ENCODE measurements at places on chromosomes 12 and 14. TPM values are rescaled to one million over a fixed set of nuclear protein-coding genes. Genes with fewer than 3 reads are reported as not detected.
A peak's percentile ranks its signal among the peaks of the same experiment; 100 is the strongest.

SERPINA10 gene
- total RNA-seq: not detected

PLA2G1B gene
- 2.5 TPM for total RNA-seq

FLRT2 gene
- 0.03 TPM for total RNA-seq

COPS7A gene
- 48.4 TPM for total RNA-seq

PFDN5 gene
- total RNA-seq: 322 TPM

ARPC3 gene
- 283 TPM for total RNA-seq

HCAR1 gene
- total RNA-seq: 0.05 TPM

SERPINA12 gene
- not detected for total RNA-seq

PZP gene
- total RNA-seq: not detected

- DNase-seq: no peak
- no peaks in the 10 kb centered on the region for H3K4me1 ChIP-seq
- no peaks in the 10 kb centered on the region for H3K36me3 ChIP-seq
- 0 out of 2 replicates have a peak, but pooled peaks cover 1% of the 10 kb centered on the region for H3K27me3 ChIP-seq
- no peak overlapping the region for H3K4me3 ChIP-seq
These were observed 61.7 kb downstream of the EMP1 start for GRCh38 chr12:13258197-13258596.

GRCh38 chr14:80955416-80955941 lies at the start of gene TSHR:
Gene TSHR (plus strand): TSS chr14:80955621. CDS start chr14:80955681, 60 bp downstream.
- H3K27me3 ChIP-seq: peaks cover 5% of the 10 kb centered on the region
- no peak within 1 kb of the TSS for H3K27ac ChIP-seq
- no peak within 1 kb of the TSS for H3K4me3 ChIP-seq

- H3K27me3 ChIP-seq: no peaks in the 10 kb centered on the region
- DNase-seq: no peak
These were observed 16.6 kb downstream of the FBRSL1 start for GRCh38 chr12:132506328-132507160.

GRCh38 chr14:94601884-94602391 lies 10.3 kb upstream of the SERPINA3 start:
- H3K4me3 ChIP-seq: no peak overlapping the region
- H3K4me1 ChIP-seq: no peaks in the 10 kb centered on the region
- H3K27me3 ChIP-seq: no peaks in the 10 kb centered on the region
- no peaks in the 10 kb centered on the region for H3K36me3 ChIP-seq
- no peak for DNase-seq

DNA sequence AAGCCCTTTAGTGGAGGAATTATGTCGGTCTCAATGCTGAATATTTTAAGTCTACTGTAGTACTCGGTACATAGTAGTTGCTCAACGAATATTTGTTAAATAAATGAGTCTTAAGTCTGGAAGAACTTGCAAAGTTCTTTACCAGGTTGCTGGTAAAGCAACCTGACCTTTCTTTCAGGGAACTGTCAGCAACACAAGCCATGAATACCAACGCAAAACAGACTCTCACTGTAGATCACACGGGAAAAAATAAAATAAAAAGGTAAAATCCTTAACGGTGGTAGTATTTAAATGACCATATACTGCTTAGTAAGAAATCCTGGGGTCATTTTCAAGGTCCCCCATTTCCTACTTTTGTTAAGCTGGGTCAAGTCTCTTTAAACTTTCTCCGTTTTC lies 447 bp upstream of the NUBPL start:
- peak overlapping the region; percentile 81 for H3K4me3 ChIP-seq
- H3K27ac ChIP-seq: no peak overlapping the region
- no peaks in the 10 kb centered on the region for H3K36me3 ChIP-seq
- H3K27me3 ChIP-seq: no peaks in the 10 kb centered on the region
- no peak for DNase-seq

- H3K36me3 ChIP-seq: no peaks in the 10 kb centered on the region
- H3K4me3 ChIP-seq: no peak overlapping the region
- no peaks in the 10 kb centered on the region for H3K4me1 ChIP-seq
These were observed 81.1 kb upstream of the ESRRB start for GRCh38 chr14:76294876-76295275.

GRCh38 chr12:10170216-10170615 lies 1.7 kb downstream of the OLR1 start:
- DNase-seq: no peak
- no peaks in the 10 kb centered on the region for H3K36me3 ChIP-seq
- H3K27me3 ChIP-seq: peaks cover 7% of the 10 kb centered on the region

- H3K36me3 ChIP-seq: peaks cover 15% of the 10 kb centered on the region
- no peak for DNase-seq
- H3K27ac ChIP-seq: no peak overlapping the region
- H3K27me3 ChIP-seq: no peaks in the 10 kb centered on the region
- no peaks in the 10 kb centered on the region for H3K4me1 ChIP-seq
These were observed 67.8 kb downstream of the MAP3K9 start for GRCh38 chr14:70741482-70741881.

DNA sequence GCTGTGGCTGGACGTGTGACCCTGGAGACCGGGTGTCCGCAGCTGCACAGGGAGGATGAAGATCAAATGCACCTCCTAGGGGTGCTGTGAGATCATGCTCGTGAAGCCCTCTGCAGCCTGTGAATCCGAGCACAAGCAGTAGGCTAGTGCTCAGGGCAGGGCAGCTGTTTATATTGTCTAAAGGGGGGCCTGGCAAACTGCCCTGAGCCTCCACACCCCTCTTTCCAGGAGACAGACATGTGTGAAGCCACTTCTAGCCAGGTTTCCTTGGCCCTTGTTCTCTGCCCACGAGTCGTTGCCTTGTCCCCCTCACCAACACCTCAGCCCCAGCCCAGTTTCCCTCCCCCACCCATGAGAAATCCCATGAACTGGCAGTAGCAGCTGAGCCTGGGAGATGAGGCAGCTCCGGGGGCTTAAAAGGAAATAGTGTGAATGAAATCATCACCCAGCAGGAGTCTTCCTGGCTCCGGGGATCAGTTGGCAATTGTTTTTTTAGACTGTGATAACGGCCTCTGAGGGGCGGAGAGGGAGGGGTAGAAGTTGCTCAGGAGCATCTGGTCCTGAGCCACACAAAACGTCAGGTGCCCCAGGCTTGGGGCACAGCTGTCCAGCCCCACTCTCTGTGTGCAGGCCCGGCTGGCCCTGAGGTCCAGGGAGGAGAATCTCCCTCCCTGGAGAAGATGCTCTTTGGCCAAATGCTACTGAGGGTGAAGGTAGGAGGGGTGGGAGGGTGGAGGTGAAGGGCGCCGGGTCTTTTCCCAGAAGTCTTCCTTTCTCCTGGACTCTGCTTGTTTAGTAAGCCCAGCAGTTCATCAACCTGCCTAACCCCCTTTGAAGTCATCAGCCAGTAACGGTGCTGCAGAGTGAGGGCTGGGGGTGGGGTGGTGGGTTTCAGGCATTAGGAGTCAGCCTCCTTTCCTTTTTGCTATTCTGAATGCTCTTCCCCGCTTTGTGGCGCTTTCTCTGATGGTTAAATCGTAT lies 4.0 kb downstream of the FGF6 start:
- no peaks in the 10 kb centered on the region for H3K36me3 ChIP-seq
- H3K27me3 ChIP-seq: peaks cover 3% of the 10 kb centered on the region
- H3K4me3 ChIP-seq: no peak overlapping the region
- H3K27ac ChIP-seq: no peak overlapping the region
- H3K4me1 ChIP-seq: 0 out of 2 replicates have a peak, but pooled peaks cover 6% of the 10 kb centered on the region

DNA sequence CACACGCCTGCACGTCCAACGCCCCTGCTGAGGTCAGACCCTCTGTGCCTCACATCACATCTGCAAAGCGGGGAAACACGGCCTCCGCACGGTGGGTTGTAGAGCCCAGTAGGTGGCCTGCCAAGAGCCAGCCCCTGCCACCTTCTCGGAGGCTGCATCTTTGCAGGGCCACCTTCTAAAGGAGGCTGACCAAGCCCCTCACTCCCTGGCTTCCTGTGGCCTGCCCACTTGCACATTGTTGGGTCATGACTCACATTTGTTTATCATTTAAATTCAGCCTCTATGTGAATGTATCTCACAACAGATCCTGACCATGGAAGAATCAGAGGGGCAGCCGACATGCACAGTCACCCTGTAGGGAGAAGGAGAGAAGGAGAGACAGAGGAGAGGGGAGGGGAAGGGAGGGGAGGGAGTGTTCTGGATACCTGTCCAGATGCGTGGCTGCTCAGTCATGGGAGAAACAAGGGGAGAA lies 319.5 kb upstream of the DIO3 start:
- DNase-seq: no peak
- H3K36me3 ChIP-seq: no peaks in the 10 kb centered on the region
- H3K27ac ChIP-seq: no peak overlapping the region
- H3K4me1 ChIP-seq: no peaks in the 10 kb centered on the region
- H3K4me3 ChIP-seq: no peak overlapping the region

DNA sequence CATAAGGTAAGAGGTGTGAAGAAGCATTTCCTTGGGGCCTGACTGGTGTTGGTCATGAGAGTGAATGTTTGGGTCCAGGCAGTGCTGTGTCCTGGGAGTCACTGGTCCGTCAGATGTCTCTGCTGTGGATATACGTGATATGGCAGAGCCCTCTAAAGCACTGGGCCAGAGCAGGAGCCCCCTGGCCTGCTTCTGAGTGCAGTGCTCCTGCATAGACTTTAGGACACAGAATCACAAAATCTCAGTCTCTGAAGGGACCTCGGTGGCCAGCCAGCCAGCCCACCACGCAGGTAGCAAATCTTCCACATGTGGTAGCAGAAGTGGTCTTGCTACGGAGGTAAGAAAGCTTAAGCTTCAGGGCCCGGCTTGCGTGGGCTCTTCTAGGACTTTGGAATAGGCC lies 18.5 kb upstream of the AQP2 start:
- H3K4me3 ChIP-seq: no peak overlapping the region
- no peak overlapping the region for H3K27ac ChIP-seq
- H3K4me1 ChIP-seq: no peaks in the 10 kb centered on the region

- H3K27ac ChIP-seq: no peak overlapping the region
- H3K36me3 ChIP-seq: no peaks in the 10 kb centered on the region
- no peak overlapping the region for H3K4me3 ChIP-seq
- DNase-seq: no peak
These were observed 19.4 kb upstream of the P2RX4 start for GRCh38 chr12:121190523-121191031.

DNA sequence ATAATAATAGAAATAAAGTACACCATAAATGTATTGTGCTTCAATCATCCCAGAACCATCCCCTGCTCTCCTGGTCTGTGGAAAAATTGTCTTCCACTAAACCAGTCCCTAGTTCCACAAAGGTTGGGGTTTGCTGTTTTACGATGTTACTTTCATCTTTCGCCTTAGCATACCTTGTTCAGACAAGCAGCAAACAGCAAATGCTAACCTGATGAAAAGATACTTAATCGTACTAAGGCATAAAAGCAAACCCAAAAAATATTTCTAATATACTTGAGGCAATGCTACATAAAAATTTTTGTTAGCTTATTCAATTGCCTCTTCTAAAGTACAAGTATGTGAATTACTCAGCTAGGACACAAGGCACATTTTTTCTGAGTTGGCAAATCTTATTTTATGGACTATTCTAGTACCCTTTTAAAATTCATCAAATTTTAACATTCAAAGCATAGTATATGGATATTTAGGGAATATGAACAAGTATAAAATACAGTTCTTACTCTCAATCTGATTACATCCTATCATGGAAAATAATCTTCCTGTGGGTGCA lies 97.1 kb upstream of the PLEKHG7 start:
- no peaks in the 10 kb centered on the region for H3K36me3 ChIP-seq
- H3K27ac ChIP-seq: no peak overlapping the region
- no peak for DNase-seq
- H3K4me3 ChIP-seq: no peak overlapping the region

- H3K4me3 ChIP-seq: no peak overlapping the region
- H3K36me3 ChIP-seq: no peaks in the 10 kb centered on the region
- no peak for DNase-seq
- no peaks in the 10 kb centered on the region for H3K27me3 ChIP-seq
These were observed 235.2 kb upstream of the TMPO start for GRCh38 chr12:98280152-98280551.

- H3K4me3 ChIP-seq: no peak overlapping the region
- H3K4me1 ChIP-seq: no peaks in the 10 kb centered on the region
- no peaks in the 10 kb centered on the region for H3K27me3 ChIP-seq
- no peaks in the 10 kb centered on the region for H3K36me3 ChIP-seq
- no peak for DNase-seq
These were observed 24.1 kb downstream of the KLRD1 start for GRCh38 chr12:10331642-10332239.

DNA sequence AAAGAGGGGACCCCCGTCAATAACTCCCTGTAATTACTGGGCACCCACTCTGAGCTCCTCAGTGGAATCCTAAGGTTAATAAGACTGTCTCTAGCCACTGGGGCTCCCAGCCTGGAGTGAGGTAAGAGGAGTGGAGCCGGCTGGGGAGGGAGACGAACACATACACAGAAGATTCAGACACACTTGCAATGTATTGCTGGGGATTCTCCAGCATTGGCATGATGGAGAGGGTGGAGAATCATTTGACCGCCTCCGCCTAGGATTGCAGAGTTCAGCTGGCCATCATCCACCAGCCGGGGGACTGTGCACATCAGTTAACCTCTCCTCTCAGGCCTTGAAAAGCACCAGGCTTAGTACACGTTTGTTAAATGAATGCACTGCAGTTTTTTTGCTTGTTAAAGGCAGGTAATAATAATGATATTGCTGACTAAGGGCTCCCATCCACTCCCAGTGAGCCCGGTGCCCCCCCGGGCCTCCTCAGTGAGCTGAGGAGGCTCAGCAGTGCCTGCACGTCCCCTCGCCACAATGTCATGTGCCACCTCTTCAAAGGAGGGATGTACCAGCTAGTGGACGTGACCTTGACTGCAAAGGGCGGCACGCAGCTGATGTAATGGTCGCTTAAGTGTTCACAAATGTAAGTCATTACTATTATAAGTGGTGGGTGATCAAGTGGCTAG lies 20.3 kb upstream of the FAIM2 start:
- no peak overlapping the region for H3K27ac ChIP-seq
- H3K27me3 ChIP-seq: peaks cover 2% of the 10 kb centered on the region
- H3K4me3 ChIP-seq: no peak overlapping the region
- DNase-seq: no peak
